ENCODE measurements at places on chromosomes 1 and 21.

GRCh38 chr1:178126741-178127185 lies 32.9 kb downstream of the RASAL2 start:
- DNase-seq = no peak

- DNase-seq = no peak
These were observed 10.7 kb downstream of the FOXO6 start for GRCh38 chr1:41371630-41372599.

- DNase-seq = no peak
These were observed 776.5 kb downstream of the KCNT2 start for GRCh38 chr1:195831789-195832188.

DNA sequence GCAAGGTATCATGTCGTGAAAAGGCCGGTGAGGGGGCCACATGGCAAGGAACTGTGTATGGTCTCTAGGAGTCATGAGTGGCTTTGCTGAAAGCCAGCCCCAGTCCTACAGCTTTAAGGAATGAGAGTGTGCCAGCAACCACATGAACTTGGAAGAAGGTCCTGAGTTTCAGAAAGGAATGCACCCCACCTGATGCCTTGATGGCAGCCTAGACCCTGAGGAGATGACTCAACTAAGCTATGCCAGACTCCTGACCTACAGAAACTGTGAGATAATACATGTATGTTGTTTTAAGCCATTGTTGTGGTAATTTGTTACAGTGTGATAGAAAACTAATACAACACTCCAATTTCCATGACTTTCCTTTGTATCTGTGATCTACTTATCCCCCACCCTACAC lies 33.5 kb upstream of the AKT3 start:
- no peak for DNase-seq

DNA sequence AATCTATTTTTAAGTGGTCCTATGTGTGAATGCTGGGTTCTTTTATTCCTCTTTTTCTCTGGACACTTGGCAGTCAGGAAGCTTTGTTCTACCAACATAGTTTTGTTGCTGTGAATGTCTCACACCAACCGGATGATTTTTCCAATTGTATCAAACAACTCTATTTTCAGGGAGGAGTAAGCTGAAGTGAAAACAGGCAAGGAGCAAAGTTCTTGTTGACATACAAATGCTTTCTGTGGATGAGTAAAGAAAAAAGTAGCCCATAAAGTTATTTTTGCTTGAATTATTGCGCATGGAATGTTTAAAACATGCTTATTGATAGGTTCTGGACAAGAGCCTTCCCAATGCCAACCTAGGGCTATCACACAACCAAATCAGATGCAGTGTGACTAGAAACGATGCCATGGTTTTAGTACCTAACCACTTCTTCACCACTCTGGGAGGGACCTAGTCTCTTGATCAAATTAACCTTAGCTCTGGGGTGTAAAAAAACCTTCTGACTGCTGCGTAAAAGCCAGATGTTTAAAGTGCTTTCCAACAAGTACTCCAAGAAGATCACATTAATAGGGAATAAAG lies 4.5 kb downstream of the IER5 start:
- DNase-seq = no peak

DNA sequence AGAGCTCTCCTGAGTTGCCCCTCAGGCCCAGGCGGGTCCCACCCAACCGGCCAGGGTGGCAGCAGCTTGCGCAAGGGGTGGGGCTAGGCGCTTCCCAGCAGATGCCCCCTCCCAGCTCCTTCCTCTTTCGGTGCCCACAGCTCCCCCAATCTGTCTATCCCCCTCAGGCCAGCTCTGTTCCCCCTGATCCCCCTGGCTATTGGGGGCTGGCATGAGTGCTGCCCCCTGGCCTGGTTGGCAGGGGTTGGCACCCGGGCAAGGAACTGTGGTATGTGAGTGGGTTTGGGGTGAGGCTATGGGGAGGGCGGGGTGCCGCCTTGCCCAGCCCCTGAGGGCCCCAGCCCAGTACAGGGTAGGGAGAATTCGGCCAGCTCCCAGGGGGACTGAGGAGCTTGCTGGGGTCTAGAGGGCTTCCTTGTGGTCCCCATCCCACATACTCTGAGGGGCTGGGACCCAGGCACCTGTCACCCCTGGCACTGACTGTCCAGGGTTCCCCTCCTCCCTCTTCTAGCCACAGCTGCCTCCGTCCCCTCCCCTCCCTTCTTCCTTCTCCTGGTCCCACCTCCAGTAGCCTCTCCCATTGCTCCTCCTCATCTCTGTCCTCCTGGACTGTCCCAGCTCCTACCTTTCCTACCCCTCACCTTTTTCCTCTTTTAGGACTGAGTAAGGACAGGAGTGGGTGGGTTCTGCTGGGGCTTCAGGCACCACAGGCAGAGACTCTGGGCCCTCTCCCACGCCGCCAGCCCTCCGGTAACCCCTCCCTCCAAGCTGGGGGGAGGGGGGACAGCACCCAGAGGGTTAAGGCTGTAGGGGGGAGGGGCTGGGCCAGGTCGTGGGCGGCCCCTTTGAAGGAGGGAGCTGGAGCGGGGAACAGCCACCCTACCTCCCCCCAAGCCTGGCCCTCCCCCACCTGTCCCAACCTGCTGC lies 5.7 kb downstream of the ZBTB7B start:
- no peak for DNase-seq

- DNase-seq = no peak
These were observed 42.8 kb upstream of the RASAL2 start for GRCh38 chr1:178051071-178051470.

Data from central memory CD4-positive, alpha-beta T cell (primary cell).